ENCODE measurements at places on chromosomes 11 and 22.

DNA sequence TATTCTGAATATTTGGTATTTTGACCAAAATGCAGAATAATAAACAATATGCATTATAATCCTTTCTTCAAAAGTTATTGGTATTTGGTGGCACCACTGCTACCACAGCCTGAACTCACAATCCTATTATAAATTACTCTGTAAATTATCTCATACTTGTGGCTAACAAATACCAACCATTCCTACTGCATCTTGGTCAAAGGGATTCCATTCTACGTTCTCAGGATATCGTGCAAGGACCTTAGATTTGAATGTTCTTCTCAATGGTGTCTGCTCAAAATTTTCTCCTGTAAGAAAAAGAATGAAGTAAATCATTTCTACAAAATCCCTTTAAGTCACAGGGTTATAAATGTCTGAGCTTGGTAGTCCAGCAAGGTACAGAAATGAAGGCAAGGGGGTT is 58.7 kb downstream of the DENND5A start:
- DNase-seq, result no peak

GRCh38 chr22:20319041-20319744 is 667 bp downstream of the DGCR6L start:
- no peak for DNase-seq

DNA sequence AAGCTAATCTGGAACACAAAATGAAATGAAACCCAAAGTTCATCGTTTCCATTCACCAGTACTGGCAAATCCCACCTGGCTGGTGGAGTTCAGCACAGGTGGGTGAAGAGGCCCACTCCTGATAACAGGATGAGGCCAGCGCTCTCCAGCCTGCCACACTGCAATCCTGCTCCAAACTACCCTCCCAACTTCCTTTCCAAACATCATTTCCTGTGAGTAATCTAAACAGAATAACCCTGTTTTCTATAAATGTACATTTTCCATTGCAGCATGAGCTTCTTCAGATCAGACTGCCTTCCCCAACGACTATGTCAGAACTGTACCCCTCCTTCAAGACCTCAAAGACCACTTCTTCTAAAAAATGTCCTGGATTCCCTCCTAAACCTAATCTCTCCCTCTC is 15.9 kb upstream of the NFRKB start:
- DNase-seq, result no peak

DNA sequence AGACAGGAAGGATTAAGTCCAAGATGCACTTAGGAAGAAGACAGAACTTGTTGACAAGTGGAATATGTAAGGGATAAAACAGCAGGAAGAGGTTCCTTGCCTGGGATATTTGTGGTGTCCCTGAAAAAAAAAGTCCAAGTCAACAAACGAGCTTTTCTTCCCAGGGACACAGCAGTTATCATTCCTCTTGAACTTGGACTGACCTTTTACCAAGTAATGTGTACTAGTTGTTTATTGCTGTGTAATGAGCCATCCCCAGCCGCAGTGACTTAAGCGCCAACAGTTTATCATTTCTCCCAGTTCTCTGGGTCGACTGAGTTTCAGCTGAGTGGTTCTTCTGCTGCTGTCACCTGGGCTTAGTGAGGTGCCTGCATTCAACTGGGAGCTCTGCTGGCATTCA is 37.0 kb downstream of the KREMEN1 start:
- DNase-seq, result no peak

DNA sequence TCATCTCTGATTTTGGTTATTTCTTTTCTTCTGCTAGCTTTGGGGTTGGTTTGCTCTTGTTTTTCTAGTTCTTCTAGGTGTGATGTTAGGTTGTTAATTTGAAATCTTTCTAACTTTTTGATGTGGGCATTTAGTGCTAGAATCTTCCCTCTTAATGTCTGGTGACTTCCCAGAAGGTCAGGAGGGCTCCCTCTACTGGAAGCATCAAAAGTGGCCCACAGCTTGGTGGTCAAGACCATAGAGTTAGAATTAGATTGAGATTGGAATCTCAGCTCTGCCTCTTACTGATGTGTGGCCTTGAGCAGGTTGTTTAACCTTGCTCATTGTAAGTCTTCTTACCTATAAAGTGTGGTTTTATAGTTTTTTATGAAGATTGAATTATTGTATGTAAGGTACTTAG is 99.3 kb downstream of the FDX1 start:
- DNase-seq, result peak; percentile 20

- DNase-seq, result no peak
These were observed 55.5 kb downstream of the PDHX start for GRCh38 chr11:34971928-34972327.

GRCh38 chr11:18650353-18650752 is 16.2 kb upstream of the SPTY2D1 start:
- no peak for DNase-seq

- DNase-seq, result no peak
These were observed 670 bp downstream of the NEFH start for GRCh38 chr22:29480512-29481264.

DNA sequence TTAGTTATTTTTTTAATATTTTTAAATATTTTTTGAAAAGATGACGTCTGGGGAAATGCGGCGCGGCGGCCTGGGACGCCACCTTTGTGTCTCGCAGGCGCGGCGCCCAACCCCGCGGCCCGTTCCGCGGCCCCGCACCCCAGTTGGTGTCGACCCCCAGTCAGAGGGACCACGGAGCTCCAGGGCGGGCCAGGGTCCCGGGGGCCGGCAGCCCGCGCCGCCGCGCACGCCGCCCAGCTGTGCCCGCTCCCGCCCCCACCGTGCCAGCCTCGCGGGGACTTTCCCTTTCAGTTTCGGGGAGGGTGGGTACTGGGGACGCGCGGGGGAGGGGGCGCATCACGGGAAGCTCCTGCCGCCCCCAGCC is 1.6 kb downstream of the CCND1 start:
- DNase-seq, result peak; percentile 81

DNA sequence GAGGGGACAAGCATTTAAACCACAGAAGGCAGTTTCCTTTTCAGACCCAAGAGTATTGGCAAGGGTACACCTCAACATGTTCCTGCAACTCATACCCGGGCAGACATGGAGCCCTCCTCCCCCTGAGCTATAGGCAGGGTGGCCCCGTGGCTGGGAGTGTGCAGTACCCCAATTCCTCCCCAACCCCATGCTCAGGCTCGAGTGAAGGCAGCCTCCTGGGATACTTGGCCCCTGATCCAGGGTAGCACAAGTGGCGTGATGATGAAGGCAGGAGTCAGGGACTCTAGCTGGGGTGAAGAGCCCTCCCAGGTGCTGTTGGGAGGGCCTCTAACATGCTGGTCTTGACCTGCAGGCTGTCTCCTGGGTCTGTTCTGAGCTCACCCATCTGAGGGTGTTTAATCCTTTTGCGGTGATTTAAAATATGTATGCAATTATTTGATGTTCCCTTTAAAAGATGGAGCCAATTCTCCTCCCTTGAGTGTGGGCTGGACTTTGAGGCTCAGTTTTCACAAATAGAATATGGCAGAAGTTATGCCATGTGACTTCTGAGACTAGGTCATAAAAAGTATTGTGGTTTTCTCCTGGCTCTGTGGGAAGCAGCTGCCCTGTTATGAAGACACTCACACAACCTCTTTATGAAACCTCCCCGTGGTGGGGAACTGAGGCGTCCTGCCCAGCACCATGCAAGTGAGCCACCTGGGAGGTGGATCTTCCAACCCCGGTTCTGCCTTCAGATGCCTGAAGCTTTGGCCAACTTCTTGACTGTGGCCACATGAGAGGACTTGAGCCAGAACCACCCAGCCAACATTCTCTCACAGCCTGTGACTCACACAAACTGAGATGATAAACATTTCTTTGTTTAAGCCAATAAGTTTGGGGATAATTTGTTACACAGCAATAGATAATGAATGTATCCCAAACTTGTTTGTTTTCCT is 54.7 kb upstream of the NECTIN1 start:
- DNase-seq, result no peak

DNA sequence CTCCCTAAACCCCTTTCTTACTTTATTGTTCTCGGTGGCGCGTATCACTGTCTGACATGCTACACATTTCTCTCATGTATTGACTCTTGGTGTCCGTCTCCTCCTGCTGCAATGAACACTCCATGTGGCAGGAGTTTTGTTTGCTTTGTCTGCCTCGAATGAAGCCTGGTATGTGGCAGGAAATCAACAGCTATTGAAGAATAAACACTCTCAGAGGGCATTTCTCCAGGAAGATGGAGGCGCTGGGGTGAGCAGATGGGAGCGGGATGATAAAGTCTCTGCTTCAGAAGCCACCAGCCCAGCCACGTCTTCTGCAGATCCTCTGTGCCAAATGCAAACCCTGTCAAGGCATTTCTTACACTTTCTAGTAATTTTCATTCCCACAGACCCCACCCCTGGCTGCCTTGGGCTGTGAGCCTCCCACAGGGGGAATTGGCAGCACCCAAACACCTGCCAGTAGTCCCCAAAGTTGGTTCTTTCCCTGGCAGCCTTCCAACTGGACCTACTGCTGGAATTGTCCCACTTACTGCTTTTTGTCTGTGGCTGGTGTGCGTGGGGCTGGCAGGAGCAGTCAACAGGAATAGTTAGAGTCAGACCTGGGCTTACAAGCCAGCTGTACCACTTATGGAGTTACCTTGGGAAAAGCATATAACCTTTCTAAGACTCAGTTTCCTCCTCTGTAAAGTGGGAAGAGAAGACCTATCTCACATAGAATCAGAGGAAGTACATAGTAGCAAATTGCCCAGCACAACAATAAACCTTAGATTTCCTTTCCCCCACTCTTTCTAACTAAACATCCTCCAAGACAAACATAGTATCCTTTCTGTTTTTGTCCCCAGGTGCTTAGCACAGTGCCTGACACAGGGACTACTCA is 13.3 kb upstream of the IL10RA start:
- DNase-seq, result no peak

GRCh38 chr11:58926251-58926650 is 13.0 kb upstream of the GLYATL1 start:
- no peak for DNase-seq

DNA sequence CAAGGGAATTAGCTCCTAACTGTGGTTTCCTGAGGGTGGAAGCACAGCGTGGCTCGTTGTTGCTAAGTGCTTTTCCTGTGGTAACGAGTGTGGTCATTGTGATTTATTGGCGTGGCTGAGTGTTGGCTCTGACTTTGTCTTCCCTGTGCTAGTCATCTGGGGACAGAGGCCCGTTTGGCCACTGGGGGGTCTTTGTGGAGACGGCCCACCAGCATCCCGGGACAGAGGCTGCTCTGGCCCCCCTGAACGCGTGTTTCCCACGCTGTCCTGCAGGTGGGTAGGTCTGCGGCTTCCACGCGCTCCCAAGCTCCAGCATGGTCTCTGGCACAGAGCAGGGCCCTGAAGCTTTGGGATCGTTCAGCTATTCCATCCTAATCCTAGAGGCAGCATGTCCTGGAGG is 1040.0 kb downstream of the TBC1D22A start:
- no peak for DNase-seq

DNA sequence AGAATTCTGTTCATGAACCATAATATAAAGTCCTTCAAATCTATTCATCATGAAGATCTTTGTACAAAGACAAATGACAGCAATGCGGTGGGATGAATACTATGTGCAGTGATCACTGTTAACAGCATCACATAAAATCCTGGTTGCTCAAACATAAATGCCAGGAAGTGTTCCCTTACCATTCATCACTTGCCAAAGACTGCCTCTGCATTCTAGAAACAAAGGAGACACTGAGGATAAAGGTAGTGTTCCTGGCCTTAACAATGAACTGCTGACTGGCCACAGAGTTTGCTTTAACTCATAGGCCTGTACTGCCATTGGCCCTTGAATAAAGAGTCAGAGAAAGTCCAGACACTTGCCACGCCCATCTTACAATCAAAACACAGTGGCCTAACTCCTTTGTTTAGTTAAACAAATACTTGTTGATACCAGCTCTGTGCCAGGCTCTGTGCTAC is 29.5 kb downstream of the C2CD3 start:
- DNase-seq, result no peak

DNA sequence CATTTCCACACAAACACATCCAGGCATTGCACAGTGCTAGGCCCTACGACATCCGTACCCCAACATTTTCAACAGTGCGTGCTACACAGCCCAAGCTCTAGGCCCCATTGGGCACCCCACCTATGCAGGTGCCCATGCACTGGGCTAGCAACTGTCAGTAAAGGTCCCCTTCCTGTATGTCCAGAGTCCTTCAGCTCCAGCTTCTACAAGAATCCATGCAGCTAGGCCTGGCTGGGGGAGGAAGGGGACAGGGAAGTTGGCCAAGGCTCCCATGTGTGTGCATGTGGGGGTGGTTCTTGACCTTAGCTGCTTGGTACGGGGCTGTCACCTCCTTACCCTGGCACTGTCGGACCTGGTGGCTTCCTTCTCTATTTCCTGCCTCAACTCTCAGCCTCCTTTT is 1.3 kb downstream of the B3GAT1 start:
- no peak for DNase-seq

- no peak for DNase-seq
These were observed 81.4 kb downstream of the CDKN1C start for GRCh38 chr11:2804189-2804588.

DNA sequence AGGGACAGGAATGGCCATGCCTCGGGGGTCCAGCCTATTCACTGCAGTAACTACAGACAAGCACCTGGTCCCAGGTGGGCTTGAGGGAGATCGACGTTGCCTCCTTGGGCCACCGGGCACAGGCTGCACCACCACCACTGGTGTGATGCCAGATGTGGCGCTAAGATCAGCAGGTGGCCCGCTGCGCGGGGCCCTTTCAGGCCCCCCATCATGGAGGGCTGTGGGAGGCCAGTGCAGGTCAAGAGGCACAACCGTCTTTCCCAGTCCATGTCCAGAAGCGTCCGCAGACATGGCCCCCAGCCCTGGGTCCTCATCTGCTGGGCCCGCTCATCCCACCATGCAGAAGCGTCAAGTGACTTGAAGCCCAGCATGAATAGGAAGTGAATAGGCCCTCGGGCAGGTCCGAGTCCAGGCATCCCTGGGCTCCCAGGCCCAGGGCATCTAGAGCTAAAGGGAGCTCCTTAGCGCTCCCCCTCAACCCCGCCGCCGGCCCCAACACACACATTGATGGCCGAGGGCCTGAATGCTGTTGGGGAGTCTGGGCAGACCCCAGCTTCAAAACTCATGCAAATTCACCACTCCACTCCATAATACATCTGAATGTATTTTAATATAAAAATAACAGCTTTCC is 18.3 kb downstream of the FADS3 start:
- no peak for DNase-seq

- DNase-seq, result peak; percentile 74
These were observed 12.1 kb downstream of the GATD1 start for GRCh38 chr11:765025-765801.

All from RPMI8226 (cell line).